KG1 (cell line): ENCODE measurements at places on chromosomes 12 and 14.

DNA sequence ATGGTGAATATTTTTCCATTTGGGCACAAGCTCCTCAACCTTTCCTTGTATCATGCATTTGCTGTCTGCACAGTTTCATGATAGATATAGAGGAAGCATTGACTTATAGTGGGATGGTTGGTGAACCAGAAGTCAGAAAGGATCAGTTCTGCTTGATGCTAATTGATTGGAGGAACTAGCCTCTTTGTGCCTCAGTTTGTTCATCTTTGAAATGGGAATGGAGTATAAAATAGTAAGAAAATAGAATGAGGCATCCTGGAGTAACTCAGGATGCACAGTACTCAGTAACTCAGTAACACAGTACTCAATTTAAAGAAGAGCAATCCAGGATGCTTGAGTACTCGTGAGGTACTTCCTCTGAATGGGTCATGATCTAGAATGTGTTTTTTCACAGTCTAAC lies 109.5 kb downstream of the UNC79 start:
- DNase-seq, result no peak

DNA sequence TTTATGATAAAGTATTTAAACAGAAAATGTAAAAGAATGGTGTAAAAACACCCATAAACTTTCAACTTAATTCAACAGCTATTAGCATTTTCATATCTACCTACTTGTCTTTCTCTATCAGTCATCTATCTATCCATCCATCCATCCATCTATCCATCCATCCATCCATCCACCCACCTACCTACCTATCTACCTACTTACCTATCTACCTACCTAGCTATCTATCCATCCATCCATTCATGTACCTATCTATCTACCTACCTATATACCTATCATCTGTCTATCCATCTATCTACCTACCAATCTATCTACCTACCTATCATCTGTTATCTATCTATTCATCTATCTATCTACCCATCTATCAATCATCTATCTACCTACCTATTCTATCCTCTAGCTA lies 8.5 kb downstream of the NOS1 start:
- DNase-seq, result no peak

DNA sequence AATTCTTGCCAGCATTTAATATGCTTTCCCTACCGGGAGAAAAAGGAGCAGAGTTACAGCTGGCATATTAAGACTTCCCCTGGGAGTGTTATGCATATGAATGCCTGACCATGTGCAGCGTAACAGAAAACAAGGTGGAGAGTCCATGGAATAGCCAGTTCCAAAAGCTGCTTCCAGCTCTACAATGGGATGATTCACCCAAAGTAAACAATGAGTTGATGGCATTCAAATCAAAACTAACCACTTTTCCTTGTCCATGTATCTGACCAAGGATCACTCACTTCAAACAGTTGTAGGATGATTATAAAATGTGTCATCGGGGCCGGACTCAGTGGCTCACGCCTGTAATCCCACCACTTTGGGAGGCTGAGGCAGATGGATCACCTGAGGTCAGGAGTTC lies 48.1 kb upstream of the BICDL1 start:
- DNase-seq, result no peak

DNA sequence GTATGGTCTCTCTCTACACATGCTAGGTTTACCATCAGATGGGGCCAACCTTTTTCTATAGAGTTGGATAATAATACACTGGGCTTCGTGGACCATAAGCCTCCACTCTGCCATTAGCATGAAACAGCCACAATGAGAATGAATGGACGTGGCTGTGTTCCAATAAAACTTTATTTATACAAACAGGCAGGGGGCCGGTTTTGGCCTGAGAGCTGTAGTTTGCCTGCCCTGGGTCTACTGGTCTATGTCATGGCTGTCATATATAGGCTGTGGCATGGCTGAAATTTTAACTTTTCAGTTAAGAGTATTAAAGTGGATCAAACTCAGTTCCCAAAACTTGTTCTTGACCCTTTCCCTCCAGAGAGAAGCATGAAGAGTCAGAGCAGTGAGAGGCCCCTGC lies 120.3 kb upstream of the MYL2 start:
- no peak for DNase-seq
